Heart left ventricle (tissue), 16 donors: ENCODE measurements at places on chromosomes 12 and 14.
A peak's percentile ranks its signal among the peaks of the same experiment; 100 is the strongest.

DNA sequence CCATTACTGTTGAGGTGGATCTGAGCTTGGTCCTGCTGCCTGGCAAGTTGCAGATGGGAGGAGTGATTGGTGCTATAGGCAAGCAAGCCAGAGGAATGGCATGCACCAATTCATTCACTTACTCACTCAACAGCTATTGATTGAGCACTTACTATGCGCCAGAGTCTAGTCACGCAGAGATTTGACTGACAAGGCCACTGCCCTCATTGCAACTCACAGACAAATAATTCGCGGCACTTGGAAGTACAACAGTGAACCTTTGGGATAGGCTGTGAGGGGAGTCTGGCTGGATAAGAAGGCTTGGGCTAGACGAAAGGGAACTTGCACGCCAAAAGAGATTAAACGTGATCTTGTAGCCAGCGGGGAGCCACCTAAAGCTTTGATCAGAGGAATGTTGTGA, 96.2 kb downstream of the NEDD1 start:
- no peaks in the 10 kb centered on the region for H3K36me3 ChIP-seq
- H3K4me1 ChIP-seq = no peaks in the 10 kb centered on the region
- no peak for DNase-seq
- no peak overlapping the region for H3K27ac ChIP-seq

- no peaks in the 10 kb centered on the region for H3K36me3 ChIP-seq
- DNase-seq = no peak
- no peak overlapping the region for H3K27ac ChIP-seq
- no peaks in the 10 kb centered on the region for H3K4me1 ChIP-seq
- H3K27me3 ChIP-seq = no peaks in the 10 kb centered on the region
Measured at GRCh38 chr14:75533791-75534555, 11.7 kb downstream of the BATF start.

DNA sequence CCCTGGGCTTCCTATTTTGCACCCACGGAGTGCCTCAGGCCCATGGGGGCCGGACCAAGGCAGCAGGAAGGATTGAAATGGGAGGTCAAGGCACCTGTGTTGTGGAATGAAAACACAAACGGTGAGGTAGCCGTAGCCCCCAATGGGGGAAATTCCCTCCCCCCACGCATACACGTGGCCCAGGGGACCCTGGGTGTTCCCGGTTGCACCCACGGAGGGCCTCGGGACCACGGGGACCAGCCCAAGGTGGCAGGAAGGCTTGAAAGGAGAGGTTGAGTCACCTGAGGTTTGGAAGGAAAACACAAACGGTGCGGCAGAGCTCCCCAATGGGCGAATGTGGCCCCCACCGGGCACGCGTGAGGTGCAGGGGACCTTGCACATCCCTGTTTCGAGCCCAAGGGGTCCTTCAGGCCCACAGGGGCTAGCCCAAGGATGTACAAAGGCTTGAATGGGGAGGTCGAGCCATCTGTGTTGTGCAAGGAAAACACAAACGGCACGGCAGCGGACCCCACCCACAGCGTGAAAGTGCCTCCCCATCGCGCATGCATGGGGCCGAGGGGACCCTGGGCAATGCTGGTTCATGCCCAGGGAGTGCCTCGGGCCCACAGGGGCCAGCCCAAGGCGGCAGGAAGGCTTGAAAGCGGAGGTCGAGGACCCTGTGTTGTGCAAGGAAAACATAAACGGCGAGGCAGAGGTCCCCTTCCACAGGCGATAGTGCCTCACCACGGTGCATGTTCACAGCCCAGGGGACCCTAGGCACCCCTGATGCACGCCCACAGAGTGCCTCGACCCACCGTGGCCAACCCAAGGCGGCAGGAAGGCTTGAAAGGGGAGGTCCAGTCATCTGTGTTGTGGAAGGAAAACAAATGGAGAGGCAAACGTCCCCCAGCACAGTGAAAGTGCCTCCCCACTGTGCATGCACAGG, 376.7 kb downstream of the ALG10 start:
- no peaks in the 10 kb centered on the region for H3K36me3 ChIP-seq
- H3K27me3 ChIP-seq = no peaks in the 10 kb centered on the region
- H3K4me1 ChIP-seq = no peaks in the 10 kb centered on the region
- H3K4me3 ChIP-seq = no peak overlapping the region
- DNase-seq = peak; percentile 9
- no peak overlapping the region for H3K27ac ChIP-seq

DNA sequence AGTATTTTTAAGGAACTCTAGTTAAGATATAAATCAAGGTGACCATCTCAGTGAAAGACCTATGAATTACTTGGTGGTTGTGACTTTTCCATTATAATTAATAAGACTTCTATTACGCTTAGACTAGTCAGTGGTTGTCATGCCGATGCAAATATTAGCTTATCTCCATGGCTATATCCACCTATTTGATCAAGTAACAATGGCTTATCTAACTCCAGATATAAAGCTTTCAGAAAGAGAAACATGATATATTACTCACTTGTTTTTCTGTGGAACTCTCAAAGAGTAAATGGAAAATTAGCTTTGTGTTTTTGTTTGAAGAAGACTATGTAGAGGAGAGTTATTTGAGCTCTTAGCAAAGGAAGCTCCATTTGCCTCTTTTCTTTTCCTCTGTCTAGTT, 323.8 kb upstream of the DCN start:
- H3K27me3 ChIP-seq = no peaks in the 10 kb centered on the region
- no peak for DNase-seq
- H3K36me3 ChIP-seq = no peaks in the 10 kb centered on the region

DNA sequence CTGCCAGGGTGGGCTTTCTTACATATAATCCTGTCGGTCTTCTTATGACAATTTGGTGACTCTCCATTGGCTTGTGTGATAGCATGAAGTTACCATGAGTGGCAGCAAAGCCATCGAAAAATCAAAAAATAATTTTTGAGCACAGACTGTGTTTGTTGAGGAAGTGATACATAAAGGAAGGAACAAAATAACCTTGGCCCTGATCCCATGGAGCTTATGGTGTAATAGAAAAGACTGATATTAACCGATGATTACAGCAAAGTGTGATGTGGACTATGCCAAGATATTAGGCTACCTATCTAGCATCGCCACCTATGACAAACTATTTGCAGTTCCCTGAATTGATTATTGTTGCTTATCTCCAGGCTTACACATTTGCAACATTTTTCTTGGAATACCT, 383.2 kb downstream of the AEBP2 start:
- peaks cover 3% of the 10 kb centered on the region for H3K4me1 ChIP-seq
- no peak overlapping the region for H3K4me3 ChIP-seq
- no peaks in the 10 kb centered on the region for H3K27me3 ChIP-seq
- no peaks in the 10 kb centered on the region for H3K36me3 ChIP-seq

GRCh38 chr12:104006929-104007328, 41.3 kb downstream of the TDG start:
- H3K27ac ChIP-seq = no peak overlapping the region
- H3K4me1 ChIP-seq = peaks cover 9% of the 10 kb centered on the region
- no peaks in the 10 kb centered on the region for H3K27me3 ChIP-seq
- no peak for DNase-seq

DNA sequence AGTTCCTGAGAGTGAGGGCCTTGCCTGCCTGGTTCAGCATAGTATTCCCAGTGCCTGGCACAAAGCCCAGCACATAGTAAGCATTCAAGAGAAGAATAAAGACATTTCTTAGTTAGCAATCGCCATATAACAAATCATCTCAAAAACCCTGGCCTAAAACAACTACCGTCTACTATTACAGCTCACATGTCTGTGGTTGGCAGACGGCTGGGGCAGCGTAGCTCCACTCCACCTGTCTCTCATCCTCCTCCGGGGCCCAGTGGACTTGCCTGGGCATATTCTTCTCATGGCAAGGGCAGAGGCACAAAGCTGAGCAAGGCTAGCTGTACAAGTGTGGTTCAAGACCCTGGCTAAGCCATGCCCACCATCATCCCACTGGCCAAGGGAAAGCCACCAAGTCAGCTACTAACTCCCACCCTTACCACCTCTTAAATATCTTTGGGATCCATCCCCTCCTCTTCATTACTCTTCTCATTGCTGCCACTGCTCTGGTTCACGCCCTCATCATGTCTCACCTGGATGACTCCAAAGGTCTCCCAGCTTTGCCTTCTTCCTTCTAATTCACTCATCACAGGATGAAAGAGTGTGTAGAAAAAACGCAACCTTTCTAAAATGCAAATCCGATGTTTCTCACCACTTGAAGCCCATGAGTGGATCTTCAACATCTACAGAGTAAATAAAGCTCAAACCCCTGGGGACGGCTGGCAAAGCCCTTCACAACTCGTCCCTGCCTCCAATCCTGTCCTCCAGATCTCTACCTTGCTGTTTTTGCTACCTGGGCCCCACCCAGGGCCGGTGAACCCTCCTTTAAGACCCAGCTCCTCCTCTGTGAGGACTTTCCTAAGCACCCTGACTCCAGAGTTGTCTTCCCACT, 10.4 kb downstream of the TMEM229B start:
- no peaks in the 10 kb centered on the region for H3K27me3 ChIP-seq
- no peak overlapping the region for H3K4me3 ChIP-seq
- no peaks in the 10 kb centered on the region for H3K36me3 ChIP-seq

DNA sequence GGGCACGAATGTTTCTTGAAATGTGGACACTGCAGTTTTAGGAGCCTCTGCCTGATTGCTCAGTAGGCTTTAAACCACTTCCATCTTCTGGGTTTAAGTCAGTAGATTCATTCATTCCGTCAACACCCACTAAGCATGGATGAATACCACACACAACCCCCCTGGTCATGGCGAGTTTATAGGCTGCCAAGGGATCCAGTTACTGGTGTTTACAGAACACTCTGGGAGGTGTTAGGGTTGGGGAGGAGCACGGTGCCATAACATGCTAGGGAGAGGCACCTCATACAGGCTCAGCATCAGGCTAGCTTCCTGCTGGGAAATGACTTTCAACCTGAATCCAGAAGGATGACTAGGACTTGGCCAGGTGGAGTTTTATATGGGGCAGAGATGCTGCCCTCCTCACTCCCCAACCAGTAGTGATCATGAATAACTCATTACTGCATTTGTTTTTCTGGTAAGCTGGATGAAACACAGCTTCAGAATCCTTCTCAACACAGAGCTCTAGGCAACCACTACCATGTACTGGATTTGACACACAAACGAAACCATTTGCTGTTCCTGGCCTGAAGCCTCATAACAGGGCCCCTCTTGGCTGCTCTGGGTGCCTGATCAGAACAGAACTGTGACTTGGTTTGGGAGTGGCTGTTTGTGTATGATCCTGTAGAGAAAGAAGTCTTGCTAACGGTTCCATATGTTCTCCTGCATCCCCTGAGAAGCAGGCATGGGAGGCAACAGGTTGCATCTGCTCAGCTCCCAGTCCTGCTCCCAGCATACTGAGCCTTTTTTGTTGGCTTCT, 47.9 kb downstream of the FBXW8 start:
- H3K4me3 ChIP-seq = no peak overlapping the region
- no peak overlapping the region for H3K27ac ChIP-seq
- H3K27me3 ChIP-seq = no peaks in the 10 kb centered on the region
- H3K36me3 ChIP-seq = no peaks in the 10 kb centered on the region

GRCh38 chr12:41701943-41702601, 442.6 kb downstream of the GXYLT1 start:
- H3K27me3 ChIP-seq = no peaks in the 10 kb centered on the region
- H3K4me3 ChIP-seq = no peak overlapping the region
- no peak for DNase-seq
- no peaks in the 10 kb centered on the region for H3K36me3 ChIP-seq

- H3K4me3 ChIP-seq = no peak overlapping the region
- no peak for DNase-seq
- H3K36me3 ChIP-seq = no peaks in the 10 kb centered on the region
- H3K27ac ChIP-seq = no peak overlapping the region
Measured at GRCh38 chr12:46407361-46407760, 34.8 kb upstream of the SLC38A2 start.

DNA sequence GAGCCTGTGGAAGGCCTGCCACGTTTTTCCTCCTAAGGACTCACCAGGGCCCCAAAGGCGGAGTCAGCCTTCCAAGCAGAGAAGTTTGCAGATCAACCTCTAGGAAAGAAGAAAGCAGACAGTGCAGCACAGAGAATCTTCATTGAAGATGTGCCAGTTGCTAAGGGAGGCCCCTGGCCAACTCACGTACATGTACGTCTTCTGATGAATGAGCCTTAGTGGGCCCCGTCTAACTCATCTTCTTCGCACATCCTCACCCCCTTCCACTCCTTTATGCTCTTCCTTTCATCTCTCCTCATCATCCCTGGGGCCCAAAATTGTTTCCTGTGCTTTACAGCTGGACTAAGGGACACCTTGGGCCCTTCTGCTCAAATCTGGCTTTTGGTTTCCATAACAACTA, 703.0 kb upstream of the TBX3 start:
- peaks cover 7% of the 10 kb centered on the region for H3K27me3 ChIP-seq
- H3K36me3 ChIP-seq = no peaks in the 10 kb centered on the region
- no peak overlapping the region for H3K4me3 ChIP-seq
- H3K4me1 ChIP-seq = no peaks in the 10 kb centered on the region

- no peak overlapping the region for H3K4me3 ChIP-seq
- no peak for DNase-seq
- no peaks in the 10 kb centered on the region for H3K27me3 ChIP-seq
- no peaks in the 10 kb centered on the region for H3K36me3 ChIP-seq
- H3K4me1 ChIP-seq = peaks cover 82% of the 10 kb centered on the region
- peak overlapping the region; percentile 76 for H3K27ac ChIP-seq
Measured at GRCh38 chr12:124682425-124683151, 115.2 kb upstream of the NCOR2 start.

DNA sequence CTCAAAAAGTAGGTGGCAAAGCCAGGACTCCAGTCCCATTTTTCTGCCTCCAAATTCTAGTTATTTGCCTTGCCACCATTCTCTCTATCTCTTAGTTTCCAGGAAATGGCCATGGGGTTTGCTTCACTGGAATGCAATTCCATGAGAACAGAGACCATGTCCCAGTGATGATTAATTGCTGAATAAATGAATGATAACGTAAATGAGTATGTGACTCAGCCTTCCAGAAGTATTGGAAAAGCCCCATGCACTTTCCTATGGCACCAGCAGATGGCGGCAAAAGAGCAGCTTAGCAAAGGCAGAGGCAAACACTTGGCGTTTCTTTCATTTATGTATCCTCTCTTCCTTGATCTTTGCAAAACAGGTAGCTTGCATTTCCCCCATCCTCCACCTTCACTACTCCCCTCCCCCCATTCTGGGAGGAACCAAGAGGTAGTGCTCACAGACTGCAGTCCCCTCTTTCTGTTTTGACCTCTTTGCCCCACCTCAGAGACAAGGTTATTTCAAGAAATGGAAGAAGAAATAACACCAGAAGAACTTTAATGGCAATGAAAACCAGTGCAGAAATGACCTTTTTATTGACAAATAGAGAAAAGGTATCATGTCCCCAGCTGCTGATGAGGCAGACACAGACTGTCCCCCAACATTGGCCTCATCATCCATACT, 21.3 kb downstream of the TBX3 start:
- H3K36me3 ChIP-seq = no peaks in the 10 kb centered on the region
- H3K4me1 ChIP-seq = no peaks in the 10 kb centered on the region
- peaks cover 65% of the 10 kb centered on the region for H3K27me3 ChIP-seq
- no peak overlapping the region for H3K27ac ChIP-seq
- peak; percentile 55 for DNase-seq

DNA sequence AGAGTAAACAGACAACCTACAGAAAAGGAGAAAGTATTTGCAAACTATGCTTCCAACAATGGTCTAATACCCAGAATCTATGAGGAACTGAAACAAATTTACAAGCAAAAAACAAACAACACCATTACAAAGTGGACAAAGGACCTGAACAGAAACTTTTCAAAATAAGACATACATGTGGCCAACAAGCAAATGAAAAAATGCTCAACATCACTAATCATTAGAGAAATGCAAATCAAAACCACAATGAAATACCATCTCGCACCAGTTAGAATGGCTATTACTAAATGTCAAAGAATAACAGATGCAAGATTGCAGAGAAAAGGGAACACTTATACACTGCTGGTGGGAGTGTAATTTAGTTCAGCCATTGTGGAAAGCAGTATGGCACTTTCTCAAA, 125.8 kb downstream of the C12orf42 start:
- no peaks in the 10 kb centered on the region for H3K36me3 ChIP-seq
- no peak overlapping the region for H3K27ac ChIP-seq
- H3K4me3 ChIP-seq = no peak overlapping the region
- H3K4me1 ChIP-seq = no peaks in the 10 kb centered on the region
